ENCODE measurements at places on chromosomes 1 and 21.

- DNase-seq, result peak; percentile 48
Observed at GRCh38 chr1:159015440-159015909, 5.8 kb downstream of the IFI16 start.

DNA sequence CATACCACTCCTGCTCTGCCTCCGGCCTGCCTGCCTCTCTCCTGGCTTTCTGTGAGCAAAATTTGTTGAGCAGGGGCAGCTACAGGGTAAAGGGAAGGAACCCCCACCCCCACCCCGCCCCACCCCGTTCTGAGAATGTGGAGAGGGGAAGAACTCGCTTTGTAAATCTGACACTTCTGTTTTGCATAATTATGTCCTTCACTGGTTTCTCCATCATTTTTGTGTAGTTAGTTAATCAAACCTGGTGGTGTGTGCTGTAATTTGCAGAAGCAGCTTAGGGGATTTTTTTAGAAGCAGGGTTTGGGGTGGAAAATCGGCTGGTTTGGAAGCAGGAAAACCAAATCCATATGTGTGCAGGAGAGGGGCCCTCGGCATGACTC, 58.1 kb upstream of the TMEM51 start:
- no peak for DNase-seq

- no peak for DNase-seq
Observed at GRCh38 chr1:200794506-200795065, 55.9 kb downstream of the CAMSAP2 start.

GRCh38 chr1:80878343-80878742, 922.4 kb upstream of the ADGRL2 start:
- DNase-seq, result no peak

DNA sequence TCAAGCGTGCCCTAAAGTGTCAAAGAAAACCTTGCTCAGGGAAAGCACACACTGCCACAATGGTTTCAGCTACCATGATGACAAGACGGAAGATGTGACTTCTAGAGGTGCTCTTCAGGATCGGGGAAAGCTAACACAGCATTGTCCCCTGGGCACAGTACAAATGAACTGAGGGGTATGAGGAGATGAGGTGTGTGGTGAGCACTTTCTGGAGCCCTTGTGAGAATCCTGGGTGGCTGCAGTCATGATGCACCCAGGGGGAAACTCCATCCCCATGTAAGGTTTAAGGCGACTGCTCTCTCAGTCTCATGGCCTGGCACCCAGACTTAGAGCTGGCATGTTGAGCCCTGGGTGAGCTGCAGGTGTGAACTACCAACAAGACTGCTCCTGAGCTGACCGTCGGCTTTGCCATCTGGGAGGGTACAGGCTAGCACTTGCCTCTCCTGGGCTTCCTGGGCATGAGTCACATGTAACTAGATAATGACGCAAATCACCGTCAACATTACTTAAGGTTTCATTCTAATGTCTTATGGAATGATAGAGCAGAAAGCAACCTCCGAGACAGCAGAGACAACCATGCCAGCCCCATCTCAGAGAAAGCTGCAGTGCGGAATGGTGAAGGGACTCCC, 144.6 kb downstream of the CLIC6 start:
- no peak for DNase-seq

GRCh38 chr1:87806379-87807094, 477.9 kb downstream of the LMO4 start:
- no peak for DNase-seq

DNA sequence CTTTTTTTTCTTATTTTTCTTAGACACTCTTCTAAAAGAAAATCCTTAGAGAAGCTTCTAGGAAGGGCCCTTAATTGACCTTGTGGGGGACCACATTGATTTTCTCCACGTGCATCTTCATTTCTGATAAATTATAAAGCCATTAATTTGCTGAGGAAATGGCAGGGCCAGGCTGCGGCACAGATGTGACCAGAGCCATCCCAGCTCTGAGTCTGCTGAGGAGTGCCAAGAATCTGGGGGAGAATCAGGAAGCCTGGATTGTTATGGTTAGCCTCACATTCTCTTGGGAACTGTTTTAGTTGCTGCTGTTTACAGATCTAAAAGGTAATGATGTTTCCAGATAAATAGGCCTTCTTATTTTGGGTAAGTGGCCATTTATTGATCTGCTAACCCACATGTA, 16.2 kb downstream of the PROX1 start:
- no peak for DNase-seq

GRCh38 chr1:191674626-191675179, 483.6 kb upstream of the RGS18 start:
- no peak for DNase-seq

- DNase-seq, result no peak
Observed at GRCh38 chr21:45309069-45309986, 21.6 kb upstream of the POFUT2 start.

DNA sequence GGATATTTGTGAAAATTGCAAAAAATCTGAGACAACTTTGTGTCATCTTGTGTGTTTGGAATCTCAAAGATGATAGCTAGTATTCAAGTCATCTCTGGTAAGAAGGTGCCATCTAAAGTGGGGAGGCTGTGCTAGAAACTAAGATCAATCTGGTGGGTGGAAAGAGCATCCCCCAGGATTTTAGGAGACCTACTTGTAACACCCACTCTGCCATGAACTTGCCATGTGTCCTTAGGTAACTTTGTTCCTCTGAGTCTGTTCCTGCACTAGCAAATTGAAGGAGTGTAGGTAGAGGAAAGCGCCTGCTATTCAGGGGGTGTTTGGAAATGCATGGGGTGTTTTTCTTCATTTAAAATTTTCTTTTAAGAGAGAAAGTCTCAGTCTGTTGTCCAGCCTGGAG, 24.4 kb downstream of the LGR6 start:
- no peak for DNase-seq

DNA sequence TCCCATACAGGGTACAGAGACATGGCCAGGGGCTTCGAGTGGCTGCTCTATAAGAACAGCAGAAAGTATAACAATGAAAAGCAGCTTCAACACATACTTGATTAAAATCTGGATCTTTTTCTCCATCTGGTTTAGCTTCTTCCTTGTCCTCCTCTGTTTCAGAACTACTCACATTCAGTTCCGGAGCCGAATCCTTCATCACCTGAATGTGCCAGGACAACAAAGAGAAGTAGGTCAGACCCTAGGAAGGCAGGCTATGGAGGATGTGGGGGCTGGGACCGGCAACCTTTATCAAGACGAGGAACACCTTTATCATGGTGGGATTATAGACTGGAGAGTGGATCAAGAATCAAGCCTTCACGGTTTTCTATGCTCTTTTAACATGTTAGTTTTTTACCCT, 32.2 kb upstream of the RAP1GAP start:
- no peak for DNase-seq

DNA sequence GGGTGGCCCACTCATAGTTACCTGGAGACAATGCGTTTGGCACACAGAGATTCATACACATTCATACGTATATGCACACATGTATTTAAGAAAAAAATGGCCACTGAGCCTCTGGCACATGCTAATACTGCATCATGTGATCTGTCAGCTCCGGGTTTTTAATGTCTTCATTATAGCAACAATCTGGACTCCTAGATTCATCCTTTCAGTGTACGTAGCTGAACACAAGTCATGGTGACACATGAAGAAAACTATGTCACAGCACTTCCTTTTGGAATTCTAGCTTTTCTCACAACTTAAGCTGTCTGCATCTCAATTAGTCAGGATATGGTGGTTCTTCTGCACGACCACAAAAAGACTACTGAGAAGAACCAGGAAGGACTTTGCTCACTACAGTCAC, 24.7 kb downstream of the HSF2BP start:
- DNase-seq, result no peak

DNA sequence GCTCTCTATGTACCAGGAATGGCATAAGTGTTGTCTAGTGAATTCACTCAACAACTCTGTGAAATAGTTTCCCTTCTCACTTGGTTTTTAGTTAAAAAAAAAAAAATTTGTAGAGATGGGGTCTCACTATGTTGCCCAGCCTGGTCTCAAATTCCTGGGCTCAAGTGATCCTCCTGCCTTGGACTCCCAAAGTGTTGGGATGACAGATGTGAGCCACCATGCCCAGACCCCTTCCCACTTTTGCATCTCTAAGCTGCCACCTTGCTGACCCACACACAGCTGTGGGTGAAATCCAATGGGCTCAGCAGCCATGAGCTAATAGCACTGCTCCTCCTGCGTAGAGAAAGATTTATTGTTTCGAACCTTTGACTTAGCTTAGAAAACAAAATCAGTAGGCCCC, 33.5 kb downstream of the NEK2 start:
- no peak for DNase-seq

GRCh38 chr1:245155272-245156040, 671 bp downstream of the KIF26B start:
- DNase-seq, result peak; percentile 1

- DNase-seq, result no peak
Observed at GRCh38 chr1:30403726-30404125, 319.7 kb downstream of the MATN1 start.

GRCh38 chr1:17080880-17081279, 27.0 kb upstream of the SDHB start:
- DNase-seq, result no peak

GRCh38 chr1:81695741-81696140, 105.0 kb upstream of the ADGRL2 start:
- DNase-seq, result no peak

DNA sequence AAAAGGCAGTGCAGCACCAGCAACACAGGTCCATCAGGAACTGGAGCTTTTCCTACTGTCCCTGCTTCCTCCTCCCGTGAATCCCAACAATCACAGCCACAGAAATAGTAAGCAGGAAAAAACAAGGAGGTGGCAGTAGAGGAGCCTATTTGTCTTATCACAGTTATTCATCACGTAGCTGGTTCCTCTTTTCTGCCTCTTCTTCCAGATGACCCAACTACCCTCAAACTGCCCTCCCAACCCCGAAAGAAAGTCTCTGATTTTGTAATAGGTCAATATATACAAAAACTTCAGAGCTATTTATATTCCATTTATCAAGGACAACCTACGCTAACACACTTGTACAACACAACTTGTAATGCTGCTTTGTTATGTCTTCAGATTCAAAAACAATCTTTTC, 21.4 kb downstream of the GNB1 start:
- no peak for DNase-seq

DNA sequence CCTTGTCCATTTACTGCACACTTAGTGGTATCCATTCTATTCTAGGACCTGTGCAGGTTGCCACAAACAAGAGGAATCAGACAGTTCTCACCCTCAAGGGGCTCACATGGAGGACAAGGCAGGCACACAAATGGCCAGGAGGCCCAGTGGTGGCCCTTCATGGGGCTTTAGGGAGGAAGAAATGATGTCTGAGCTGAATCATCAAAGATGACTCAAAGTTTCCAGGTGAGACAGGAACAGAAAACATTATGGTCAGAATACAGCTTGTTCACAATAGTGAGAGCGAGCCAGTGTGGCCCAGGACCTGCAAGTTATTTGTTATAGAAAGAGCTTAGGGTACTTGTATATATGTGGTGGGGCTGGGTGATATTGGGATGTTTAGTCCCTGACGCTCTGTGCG, 26.4 kb downstream of the SHISAL2A start:
- DNase-seq, result no peak

DNA sequence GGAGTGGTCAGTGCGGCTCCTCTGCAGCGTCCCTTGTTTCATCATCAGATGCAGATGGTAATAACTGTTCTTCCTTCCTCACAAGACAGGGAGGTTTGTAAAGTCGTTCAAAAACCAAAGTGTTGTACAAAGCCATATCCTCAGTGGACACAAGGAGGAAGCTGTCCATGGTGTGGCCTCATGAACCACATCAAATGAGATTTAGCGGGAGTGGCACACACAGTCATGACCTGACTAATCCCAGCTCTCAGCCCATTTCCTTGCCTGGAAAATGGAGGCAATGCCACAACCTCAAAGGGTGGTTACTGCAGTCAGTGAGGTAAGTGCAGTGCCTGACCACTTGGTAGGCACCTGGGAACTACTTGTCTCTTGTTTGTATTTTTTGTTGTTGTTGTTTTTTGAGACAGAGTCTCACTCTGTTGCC, 13.4 kb downstream of the ENTREP3 start:
- DNase-seq, result no peak

GRCh38 chr1:88134983-88135921, 548.8 kb upstream of the PKN2 start:
- no peak for DNase-seq

- no peak for DNase-seq
Observed at GRCh38 chr21:33121715-33122475, 52.0 kb downstream of the OLIG1 start.
